Stimulated activated CD4-positive, alpha-beta T cell treated with anti-CD3 and anti-CD28 coated beads, Interleukin-1b, Interleukin-23, amount 100 ng/mL, for 48 hours (primary cell): ENCODE measurements at places on chromosomes 12 and 14.

- DNase-seq = no peak
These were observed 31.5 kb upstream of the CCT2 start for GRCh38 chr12:69553628-69554248.

DNA sequence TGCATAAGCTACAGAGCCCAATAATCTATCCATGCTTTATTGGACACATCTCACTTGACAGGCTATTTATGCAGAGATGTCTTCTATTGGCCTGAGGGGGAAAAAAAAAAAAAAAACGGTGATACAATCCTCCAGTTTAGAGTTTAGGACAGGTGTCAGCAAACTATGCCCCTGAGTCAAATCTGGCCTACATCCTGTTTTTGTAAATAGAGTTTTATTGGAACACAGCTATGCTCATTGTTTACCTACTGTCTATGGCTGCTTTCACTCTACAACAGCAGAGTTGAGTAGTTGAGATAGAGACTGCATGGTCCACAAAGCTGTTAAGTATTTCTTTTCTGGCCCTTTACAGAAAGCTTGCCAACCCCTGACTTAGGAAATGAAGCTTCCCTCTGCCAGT, 403.1 kb downstream of the C12orf75 start:
- DNase-seq = no peak

- DNase-seq = no peak
These were observed 50.0 kb upstream of the EVL start for GRCh38 chr14:100015251-100015655.

DNA sequence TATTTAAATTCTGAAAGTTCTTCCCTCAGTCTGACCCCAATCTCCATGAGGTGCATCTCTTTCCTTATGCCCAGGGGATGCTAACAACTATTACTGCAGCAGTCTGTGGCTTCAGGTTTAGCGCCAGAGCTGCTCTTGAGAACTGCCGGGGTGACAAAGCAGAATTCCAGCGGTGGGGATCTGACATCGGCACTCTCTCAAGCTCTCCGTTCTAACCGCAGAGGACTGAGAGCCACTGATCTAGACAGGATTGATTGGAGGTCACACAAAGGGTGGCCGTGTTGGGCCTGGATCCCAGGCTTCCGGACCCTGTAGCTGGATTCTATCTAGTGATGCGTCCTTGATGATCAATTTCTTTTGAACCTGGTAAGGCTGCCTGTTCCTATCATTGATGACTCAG, 155.6 kb upstream of the TMEM132C start:
- DNase-seq = no peak

DNA sequence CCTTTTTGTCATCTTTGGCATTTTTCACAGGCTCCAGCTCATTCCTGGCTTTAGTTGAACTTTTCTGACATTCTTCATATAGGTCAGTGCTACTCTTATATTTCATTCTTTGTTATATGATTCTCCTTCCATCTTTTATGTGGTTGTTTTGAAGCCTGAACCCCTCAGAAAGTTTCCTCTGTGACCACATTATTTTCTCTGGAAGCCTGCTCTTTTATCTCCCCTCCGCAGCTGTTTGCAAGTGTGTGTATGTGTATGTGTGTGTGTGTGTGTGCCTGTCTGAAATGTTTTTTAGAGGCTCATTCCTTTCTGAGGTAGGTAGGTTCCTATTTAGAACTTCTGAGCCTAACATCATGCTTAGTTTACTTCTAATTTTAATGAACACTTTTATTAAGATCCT, 47.6 kb downstream of the ANO4 start:
- no peak for DNase-seq

DNA sequence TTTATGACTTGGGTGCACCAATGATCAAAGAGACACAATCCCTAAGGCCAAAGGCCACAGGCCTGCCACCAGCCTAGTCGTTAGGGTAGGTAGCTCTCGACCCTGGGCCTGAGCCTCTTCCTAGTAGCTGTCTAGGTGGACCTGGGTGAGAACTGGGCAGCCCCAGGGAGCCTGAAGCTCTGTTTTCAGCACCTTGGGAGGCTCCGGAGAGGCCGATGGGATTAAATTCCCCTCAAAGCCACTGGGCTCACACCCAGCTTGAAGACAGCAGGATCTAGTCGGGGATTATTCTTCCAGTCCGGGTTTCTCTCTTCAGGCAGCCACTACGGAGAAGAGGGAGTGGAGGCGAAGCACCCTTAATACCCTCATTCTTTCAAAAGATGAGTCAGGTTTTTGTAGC, 79.8 kb downstream of the TMEM260 start:
- no peak for DNase-seq

GRCh38 chr14:71467361-71467811, 464.8 kb upstream of the RGS6 start:
- DNase-seq = no peak

DNA sequence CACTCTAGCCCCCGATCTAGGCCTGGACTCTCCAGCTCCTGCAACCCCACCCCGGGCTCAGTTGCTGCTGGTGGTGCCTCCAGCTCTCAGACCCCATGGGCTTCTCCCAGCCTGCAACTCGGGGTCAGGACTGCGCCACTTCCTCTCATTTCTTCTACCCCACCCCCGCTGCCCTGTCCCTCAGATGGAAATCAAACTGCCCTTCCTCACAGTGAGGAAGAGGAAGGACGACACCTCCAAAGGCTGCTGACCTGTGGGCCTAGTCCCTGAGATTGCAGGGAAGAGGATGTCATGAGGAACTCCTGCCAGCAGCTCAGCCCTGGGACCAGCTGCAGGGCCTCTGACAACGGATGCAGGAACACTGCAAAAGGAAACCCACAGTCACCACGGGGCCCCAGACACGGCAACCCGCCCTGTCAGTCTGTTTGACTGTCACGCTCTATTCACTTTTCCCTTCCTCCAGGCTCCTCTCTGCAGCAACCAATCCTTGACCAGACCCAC, 29.3 kb upstream of the PNMA1 start:
- peak; percentile 52 for DNase-seq
